ENCODE measurements at places on chromosomes 13 and 19.
A peak's percentile ranks its signal among the peaks of the same experiment; 100 is the strongest.

DNA sequence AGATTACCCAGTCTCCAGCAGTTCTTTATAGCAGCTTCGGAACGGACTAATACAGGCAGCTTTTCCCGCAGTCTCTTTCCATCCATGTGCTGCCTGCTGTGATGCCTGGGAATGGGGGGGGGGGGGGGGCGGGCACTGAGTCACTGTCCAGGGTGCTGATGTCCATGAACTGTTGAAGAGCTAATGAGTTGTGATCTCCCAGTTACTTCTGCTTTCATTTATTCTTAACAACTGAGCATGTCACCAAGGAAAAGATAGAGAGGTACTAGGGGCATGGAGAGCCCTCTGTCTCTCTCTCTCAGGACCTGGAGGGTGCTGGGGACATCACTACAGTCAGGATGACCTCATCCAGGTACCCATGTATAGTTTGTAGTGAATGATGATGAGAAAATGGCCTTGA is 20.3 kb upstream of the CEACAM1 start:
- DNase-seq, result no peak

DNA sequence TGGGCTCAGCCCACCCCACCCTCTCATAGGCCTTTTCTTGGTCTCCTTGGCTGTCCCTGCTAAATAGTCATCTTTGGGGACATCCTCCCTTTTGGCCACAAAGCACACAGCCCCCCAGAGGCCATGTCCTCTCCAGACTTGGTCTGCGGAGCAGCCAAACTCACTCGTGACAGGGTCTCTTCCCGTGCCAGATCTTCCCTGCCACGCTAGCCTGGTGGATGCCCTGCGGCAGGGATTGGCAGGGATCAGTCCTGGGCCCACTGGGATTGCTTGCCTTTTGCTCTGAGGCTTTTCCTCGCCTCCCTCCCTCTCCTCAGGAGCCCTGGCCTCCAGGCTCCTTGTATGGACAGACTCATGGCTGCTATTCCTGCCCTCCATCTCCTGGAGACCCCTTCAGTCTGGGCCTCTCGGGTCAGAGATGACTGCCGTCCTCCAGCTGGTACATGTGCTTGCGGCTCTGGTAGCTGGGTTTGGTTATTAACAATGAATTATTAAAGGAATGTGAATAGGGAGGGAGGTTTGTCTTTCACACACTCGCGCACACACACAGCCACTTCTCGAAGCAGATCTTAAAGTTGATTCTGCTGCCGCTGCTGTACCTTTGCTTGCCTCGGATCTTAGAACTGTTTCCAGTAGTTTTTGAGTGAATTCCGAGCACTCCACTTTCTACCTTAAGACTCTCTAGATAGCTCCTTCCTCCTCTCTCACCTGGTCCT is 45.1 kb downstream of the NFIX start:
- no peak for DNase-seq

- DNase-seq, result no peak
Observed at GRCh38 chr13:90713441-90714133, 633.9 kb upstream of the MIR17HG start.

- DNase-seq, result peak; percentile 67
Observed at GRCh38 chr19:49533551-49534488, 6.0 kb downstream of the RCN3 start.

- DNase-seq, result no peak
Observed at GRCh38 chr19:55400281-55401087, 7.1 kb downstream of the UBE2S start.
